Stimulated activated CD8-positive, alpha-beta memory T cell treated with anti-CD3 and anti-CD28 coated beads, Interleukin-4, amount 100 ng/mL, for 4 hours (primary cell): ENCODE measurements at places on chromosomes 4 and X.

- no peak for DNase-seq
Measured at GRCh38 chr4:165906272-165906671, 33.2 kb downstream of the TLL1 start.

GRCh38 chr4:36388710-36389109 lies 107.3 kb downstream of the DTHD1 start:
- no peak for DNase-seq

GRCh38 chrX:18833071-18833731 lies 125.8 kb downstream of the PPEF1 start:
- no peak for DNase-seq

- DNase-seq, result no peak
Measured at GRCh38 chr4:135177321-135177720, 975.7 kb upstream of the PABPC4L start.

DNA sequence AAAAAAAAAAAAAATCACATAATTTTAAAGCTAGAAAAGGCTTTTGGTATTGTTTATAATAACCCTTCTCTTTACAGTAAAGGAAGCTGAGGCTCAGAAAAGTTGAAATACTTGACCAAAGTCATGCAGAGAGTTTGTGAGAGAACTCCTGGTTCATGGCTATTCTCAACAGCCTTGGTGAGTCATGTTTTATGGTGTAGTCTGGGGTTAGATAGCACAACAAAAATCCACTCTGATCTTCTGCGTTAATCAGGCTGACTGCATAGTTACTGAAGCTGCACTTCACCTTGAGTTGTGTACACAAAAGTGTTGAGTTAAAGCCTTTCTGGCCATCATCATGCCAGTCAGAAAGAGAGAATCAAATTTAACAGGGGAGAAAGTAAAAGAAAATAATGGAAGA lies 19.3 kb upstream of the SFRP2 start:
- DNase-seq, result no peak

- DNase-seq, result no peak
Measured at GRCh38 chr4:55866290-55866907, 13.0 kb downstream of the EXOC1 start.

GRCh38 chr4:63831590-63832155 lies 577.6 kb downstream of the TECRL start:
- DNase-seq, result no peak

- no peak for DNase-seq
Measured at GRCh38 chr4:97104006-97104405, 1039.3 kb downstream of the STPG2 start.
